Right cardiac atrium (tissue), 5 donors: ENCODE measurements at places on chromosomes 4 and X. TPM values are rescaled to one million over a fixed set of nuclear protein-coding genes. Genes with fewer than 3 reads are reported as not detected.
A peak's percentile ranks its signal among the peaks of the same experiment; 100 is the strongest.

DNA sequence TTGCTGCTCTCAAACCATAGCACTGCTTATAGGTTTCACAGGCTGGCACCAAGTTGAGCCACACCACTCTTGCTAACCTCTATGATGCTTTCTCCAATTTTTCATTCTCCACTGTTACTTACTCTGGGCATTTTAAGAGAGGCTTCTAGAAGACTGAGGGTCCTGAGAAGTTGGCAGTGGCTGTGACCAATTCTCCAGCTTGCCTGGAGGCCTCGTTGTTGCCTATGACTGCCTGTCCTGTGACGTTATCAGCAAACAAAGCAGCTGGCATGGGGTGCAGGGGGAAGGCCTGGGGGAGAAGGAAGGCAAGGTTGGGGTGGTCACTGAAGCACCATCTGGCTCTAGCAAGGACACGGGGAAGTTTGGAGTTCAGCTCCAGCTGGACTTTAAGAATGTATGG, 30.4 kb upstream of the PDLIM3 start:
- no peak for DNase-seq

GRCh38 chr4:184343502-184344177, 126.0 kb upstream of the ENPP6 start:
- peak; percentile 82 for DNase-seq

- no peak for DNase-seq
Observed at GRCh38 chrX:22126327-22126726, 94.2 kb downstream of the PHEX start.

TCEAL5 gene
- 0.81 TPM for total RNA-seq

TMEM156 gene
- not detected for total RNA-seq

GRCh38 chr4:87865288-87865687, 32.5 kb downstream of the MEPE start:
- no peak for DNase-seq

GRCh38 chr4:72665171-72665968, 96.3 kb upstream of the ADAMTS3 start:
- DNase-seq, result no peak
